ENCODE measurements at places on chromosomes 6 and 20.

- DNase-seq, result no peak
These were observed 23.6 kb upstream of the FAM83D start for GRCh38 chr20:38902601-38903000.

- no peak for DNase-seq
These were observed 81.2 kb downstream of the PDE7B start for GRCh38 chr6:135932651-135933050.

DNA sequence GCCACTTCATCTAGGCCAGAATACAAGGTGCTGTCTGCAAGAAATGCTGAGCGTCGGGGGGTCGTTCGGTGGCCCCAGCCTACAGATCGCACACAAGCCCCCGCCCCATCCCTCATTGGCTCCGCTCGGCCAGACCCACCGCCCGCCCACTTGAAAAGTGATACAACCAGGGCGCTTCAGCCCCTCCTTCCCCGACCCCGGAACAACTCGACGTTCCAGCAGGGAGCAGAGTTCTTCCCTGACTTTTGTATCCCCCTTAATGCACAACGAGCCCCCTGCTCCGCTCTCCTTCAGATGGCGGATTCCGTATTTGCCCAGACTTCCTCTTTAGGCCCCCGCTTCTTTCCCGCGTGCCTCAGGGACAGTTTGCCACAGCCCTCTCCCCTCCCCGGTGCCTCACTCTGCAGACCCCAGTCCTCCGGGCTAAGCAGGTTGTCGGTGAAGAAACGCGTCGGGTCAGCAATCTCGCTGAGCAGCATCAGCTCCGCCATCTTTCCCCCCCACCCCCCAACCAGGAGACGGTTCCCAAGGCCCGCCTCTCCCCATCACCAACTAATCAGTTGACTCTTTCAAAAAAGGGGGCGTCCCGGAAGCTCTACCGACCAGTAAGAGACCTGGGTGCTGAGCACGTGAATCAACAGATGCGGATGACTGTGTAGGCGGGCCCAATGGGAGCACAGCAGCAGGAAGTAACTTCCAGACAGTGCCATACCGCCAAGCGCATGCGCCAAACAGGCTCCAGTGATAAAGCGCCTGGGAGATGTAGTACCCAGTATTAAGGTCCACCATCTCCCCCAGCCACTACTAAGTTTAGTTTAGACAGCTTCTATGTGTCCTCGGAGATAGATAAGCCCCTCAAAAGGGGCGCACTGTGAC is at the start of gene ATF6B:
TSS of gene ATF6B (minus strand) at position 530 of the 876 bp plus-strand sequence. CDS start at position 491, 39 bp downstream.
- peak; percentile 92 for DNase-seq

DNA sequence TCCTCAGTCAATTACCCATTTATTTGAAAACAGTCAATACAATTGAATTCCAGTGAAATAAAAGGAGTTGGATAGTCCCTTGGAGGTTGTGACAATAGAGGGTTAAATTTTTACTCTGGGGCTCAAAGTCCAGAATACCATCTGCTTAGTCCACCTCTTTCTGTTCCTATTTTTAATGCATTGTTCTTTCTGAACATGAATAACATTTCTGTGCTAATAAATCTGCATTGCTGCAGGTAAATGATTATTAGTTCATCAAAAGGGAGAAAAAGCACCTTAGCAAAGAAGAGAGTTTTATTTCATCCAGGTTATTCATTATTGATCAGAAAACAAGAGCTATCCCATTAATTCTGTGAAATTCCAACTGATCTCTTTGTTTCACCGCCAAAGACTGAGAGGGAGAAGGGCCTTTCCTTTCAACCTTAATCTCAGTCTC is 166.1 kb upstream of the OLIG3 start:
- no peak for DNase-seq

- no peak for DNase-seq
These were observed 121.5 kb upstream of the NEDD9 start for GRCh38 chr6:11353921-11354389.

- DNase-seq, result no peak
These were observed 999 bp upstream of the PIM1 start for GRCh38 chr6:37168811-37169495.

DNA sequence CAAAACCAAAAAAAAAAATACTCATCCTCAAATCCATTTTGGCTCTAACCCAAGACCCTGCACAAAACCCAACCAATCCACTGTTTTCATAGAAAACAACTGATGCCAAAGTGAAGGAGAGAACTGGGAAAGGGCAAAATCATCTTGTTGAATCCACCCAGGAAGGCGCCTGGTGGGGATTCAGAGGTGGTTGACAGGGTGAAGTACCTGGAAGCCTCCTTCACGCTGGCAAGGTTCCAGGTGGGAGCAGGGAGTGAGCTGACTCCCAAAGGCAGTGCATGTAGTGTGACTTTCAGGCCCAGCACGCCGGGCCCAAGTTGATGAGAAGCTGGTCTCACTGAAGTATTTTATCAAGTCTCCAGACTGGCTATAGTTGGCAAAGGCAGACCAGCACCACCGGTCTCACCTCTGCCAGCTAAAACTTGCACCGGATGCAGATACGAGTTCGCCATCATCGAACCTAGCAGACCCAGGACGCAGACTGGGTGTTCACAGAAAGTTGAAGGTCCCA is 16.5 kb downstream of the PPP1R10 start:
- DNase-seq, result no peak

DNA sequence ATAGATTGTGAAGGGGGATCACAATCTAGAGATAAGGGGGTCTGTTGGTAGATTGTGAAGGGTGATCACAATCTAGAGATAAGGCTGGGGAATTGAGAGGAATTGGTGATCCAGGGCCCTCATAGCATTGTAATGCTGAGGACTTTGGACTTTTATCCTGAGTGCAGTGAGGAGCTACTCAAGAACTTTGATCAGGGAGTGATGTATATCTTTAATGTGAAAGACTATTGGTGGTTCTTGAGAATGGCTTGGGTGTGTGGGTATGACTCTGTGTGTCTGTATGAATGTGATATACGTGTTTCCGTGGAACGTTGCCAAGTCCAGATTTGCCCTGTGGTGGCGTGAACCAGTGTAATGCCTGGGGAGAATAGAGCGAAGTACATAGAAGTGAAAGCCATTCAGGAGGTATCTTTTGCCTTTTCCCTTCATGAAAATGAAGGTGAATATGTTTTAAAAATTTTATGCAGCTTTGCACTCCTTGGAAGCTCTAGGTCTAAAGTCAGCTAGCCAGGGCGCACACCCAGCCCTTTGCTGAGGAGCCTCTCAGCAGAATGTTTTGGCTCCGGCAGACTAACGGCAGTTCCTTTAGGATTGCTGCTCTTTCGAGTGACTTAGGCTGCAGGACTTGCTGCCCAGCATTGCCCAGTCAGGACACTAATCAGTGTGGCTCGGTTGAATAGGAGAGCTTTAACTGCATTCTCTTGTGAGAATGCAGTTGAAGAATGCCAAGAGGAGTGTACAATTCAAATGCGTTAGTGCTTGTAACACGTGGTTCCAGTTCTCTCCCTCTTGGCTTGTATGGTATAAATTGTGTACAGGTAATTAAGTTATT is 3.5 kb downstream of the ZFAND3 start:
- DNase-seq, result no peak

- no peak for DNase-seq
These were observed 4.6 kb downstream of the MDGA1 start for GRCh38 chr6:37693079-37693478.

DNA sequence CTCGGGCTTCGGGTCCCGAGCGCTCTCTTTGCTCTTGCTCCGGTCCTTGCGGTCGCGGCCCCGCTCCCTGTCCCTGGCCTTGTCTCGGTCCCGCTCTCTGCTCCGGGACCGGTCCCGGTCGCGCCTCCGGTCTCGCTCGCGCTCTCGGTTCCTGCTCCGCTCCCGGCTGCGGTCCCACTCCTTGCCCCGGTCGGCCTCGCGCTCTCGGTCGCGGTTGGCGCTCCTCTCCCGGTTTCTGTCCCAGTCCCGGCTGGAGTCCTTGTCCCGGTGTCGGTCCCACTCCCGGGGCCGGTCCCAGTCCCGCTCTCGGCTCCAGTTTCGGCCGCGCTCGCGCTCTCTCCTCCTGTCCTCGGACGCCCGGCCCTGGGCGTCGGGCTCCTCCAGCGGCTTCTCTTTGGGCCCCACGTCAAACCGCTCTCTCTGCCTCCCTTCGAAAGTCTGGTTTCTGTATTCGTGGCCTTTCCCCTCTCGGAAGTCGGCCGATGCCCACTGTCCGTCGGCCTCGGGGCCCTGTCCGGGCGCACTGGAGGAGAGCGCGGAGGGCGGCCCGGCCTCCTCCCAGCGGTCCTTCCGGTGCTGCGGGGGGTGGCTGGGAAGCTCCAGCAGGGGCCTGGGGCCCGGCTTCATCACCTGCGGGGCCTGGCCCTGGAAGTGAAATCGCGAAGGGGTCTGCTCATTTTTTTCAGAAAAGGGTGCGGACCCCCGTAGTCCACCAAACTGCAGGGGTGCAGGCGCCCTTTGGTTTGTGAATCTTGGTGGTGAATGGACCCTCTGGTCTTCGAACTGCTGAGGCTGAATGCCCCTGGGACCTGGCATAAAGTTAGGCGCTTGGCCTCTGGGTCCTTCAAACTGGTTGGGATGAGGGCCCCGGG is 17.9 kb upstream of the TCFL5 start:
- no peak for DNase-seq

DNA sequence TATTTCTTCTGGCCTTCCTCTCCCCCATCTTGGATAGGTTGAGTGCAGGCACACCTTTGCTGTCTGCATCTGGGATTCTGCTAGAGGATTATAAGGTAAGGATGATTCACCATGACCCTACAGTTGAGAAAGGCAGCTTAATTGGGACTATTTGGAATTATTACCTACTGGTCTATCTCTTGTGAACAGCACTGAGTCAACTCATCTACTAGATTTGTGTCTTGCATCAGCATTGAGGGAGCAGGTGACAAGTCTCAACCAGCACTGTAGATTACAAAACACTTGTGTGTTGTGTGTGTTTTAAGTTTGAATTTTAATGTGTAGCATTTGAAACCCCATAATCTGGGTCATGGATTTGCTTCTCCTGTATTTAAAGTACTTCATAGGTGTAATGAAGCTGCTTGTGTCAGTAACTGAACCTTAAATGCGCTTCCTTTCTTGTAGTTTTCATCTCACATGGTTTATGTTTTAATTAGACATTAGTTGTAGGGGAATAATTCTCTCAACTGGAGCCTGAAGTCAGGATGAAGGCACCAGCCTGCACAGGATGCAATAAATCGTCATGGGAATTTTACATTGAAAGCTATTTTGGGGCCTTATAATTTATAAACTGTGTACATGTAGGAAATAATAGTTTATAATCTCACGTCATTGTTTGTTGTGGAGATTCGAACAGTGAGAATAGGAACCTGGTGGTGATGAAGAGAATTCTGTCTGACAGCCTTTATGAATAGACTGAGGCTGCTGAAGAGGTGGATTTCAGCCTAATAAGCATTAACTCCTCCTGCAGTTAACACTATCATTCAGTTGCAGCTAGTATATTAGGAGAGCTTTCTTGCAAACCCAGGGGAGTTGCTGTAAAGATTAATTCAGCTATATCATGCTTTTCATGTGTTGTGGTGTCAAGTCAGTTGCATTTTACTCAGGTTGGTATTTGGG is 125.1 kb downstream of the JARID2 start:
- no peak for DNase-seq

DNA sequence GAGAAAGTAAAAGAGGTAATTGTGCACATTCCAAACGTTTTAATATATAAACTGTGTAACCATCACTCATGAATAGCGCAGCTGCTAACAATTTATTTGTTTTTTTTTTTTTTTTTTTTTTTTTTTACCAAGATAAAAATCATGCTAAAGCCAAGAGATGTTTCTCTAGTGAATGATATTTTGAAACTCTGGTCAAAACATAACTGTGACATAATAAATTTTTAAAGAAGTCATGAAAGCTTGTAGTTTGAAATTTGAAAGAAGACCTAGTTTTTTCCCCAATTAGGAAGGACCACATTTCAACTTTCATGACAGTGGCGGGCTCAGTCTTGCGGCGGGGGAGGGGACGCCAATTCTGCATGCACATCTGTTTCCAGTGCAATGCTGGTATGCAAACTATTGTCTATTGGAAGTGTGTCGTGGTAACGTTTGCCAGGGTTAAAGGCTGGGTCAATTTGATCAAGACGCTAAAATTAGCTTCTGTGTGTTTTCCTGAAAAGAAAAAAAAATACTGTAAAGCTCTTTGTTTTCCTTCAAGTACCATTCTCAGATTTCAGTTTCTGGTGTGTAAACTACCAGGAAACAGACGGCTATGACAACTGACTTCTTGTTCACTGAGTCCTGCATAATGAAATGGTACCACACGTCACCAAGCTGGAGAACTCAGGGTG is 211.9 kb downstream of the FOXC1 start:
- DNase-seq, result no peak

DNA sequence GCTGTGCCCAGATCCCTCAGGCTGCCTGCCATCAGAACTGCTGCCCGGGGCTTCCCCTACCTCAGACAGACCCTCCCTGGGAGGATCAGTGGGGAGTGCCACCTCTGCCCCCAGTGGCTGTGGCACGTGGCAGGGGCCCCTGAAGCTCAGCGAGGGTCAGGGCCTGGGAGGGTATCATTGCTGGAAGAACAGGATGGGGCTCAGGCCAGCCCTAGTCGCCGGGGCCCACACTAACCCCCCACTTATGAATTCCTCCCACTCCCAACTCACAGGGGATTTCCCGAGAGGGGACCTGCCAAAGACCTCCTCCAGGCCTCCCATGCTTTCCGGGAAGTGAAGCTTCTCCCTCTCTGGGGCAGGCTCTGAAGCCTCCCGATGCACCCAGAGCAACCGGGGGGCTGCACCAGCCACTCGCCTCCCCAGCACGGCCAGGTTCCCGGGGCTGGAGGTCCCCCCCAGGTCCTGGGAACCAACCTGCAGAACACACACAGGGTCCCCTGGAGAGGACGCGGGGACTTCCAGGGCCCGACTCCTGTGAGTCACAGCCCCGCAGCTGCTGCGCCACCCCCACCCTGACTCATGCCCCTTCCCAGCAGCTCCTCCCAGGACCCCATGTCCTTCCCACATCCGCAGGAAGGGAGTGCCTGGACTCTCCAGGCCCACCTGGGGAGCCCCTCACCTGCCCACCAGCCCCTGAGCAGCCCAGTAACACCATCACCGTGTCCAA is 2.5 kb downstream of the TNFRSF6B start:
- peak; percentile 71 for DNase-seq

DNA sequence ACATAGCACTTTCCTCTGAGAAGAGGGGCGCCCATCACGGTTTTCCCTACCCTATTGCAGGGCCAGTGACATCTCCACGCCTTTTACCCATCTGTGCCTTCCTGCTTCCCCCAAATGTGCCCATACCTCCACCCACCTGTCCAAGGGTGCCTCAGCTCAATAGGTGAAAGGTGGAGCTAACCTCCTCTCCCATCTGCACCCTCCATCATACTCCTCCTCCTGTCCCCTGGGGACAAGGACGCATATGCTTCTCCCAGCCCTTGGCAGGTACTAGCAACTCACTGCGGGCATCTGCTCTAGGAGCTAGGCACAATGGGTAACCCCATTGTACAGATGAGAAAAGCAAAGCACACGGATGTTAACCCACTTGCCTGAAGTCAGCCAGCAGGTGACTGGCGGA is 62.8 kb downstream of the STK35 start:
- DNase-seq, result no peak
